ENCODE measurements at places on chromosomes 6 and 20.
A peak's percentile ranks its signal among the peaks of the same experiment; 100 is the strongest.

GRCh38 chr20:32251470-32251869, 26.0 kb upstream of the KIF3B start:
- no peak for DNase-seq

- no peak for DNase-seq
Measured at GRCh38 chr6:13934721-13935120, 10.0 kb downstream of the RNF182 start.

DNA sequence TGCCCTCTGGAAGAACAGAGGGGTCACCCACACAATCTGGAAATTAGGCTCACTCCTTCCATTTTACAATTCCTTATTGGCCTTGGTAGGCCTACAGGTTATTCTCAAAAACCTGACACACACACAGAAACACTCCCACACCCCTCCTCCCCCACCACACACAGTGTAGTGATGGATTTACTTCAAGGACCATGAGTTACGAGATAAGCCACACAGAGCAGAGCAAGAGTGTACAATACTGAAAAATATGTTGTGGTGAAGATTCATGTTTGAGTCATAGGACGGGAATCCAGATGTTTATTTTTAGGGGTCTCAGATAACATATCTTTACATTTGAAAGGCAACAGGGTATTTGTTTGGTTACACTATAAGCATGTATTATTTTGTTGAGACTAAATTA, 291.9 kb downstream of the PLCB1 start:
- no peak for DNase-seq

DNA sequence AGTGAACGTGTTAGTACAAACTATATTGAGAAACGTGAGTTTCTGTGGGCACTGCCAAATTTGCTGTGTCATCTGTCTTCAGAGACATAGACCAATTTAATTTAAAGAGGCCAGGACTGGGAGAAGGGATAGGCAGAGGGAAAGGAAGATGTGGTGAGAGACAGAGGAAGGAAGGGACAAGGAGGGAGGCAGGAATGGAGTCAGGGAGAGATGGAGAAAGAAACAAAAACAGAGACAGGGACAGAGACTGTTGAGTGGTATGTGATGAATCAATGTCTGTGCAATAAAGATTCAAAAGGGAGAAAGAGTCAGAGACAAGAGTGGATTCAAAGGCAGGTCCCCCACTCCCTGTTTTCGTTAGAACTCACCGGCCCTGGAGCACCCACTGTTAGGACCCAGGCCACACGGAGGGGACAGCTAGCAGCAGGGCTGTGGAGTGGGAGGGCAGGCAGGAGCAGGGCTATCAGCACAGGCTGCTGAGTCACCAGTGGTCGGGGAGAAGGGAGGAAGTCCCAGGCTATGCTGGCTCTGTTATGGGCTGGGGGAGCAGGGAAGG, 51.6 kb upstream of the CHD6 start:
- DNase-seq = no peak

GRCh38 chr20:49690899-49691620, 22.6 kb downstream of the B4GALT5 start:
- DNase-seq = peak; percentile 88

GRCh38 chr6:113813142-113813541, 44.0 kb upstream of the MARCKS start:
- no peak for DNase-seq

DNA sequence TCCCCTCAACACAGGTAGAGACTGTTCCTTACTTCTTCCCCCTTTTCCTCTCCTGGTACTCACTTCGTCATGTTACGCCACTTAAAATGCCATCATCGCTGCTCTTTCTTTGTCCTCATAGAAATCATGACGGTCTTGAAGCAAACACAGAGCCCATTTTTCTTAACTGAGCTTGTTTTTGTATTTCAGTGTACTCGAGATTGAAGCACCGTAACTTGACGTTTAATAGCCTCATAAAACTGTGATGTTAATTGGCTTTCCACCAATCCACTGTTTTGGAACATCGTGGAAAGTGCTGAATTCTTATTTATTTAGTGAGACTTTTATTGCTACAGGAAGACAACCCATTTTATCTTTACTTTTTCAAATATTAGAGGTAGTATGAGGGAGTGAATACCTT, 38.7 kb downstream of the DUSP22 start:
- DNase-seq = no peak

- no peak for DNase-seq
Measured at GRCh38 chr6:166166314-166167257, 1.1 kb downstream of the TBXT start.

GRCh38 chr6:68677058-68677457, 42.0 kb downstream of the ADGRB3 start:
- DNase-seq = no peak

GRCh38 chr6:22838345-22838744, 269.0 kb downstream of the HDGFL1 start:
- peak; percentile 6 for DNase-seq

DNA sequence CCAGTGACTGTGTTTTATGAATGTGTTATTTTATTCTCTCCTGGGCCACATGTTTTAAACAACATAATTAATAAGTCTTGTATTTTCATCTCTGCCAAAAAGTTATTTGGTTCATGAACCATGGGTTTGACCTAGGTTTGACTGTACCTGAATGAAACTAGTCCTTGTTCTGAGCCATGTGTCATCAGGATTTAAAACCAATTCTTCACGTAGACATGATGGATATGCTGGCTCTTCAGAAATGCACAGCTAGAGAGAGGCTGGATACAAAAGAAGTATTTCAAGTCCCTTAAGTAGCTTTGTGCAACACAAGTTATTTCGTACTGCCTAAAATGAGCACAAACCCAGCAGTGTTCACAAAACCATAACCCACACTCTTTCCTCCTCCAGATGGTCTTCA, 116.1 kb downstream of the IBTK start:
- no peak for DNase-seq

- DNase-seq = no peak
Measured at GRCh38 chr6:7241709-7242645, 71.0 kb downstream of the SSR1 start.

DNA sequence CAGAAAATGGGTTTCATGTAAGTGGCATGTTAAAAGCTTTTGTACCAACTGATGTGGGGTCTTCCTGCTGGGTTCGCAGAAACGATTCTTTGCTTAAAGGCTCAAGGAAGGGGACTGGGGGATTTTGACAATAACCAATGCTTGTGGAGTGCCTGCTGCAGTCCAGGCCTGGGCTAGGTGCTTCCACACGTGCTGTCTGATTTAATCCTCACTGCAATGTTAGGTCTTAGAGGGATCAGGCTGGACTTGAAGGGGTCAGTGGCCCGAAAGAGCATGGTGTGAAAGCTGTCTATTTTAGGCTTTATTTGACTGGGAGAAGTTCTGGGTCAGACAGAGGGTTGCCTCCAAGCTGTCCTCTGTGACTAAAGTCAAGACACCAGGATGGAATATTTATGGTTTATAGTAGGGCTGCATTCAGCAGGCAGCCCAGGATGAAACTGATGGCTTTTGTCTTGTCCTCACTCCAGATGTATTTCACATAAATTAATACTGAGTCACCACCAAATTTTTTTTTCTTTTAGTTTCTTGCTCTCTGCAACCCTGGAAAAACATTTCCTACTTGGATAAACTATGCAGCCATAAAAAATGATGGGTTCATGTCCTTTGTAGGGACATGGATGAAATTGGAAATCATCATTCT, 219.1 kb downstream of the ZMYND8 start:
- no peak for DNase-seq
